CD4-positive, alpha-beta T cell treated with Interleukin-2 at 100 ng/mL for 4 hours (primary cell): ENCODE measurements at places on chromosomes 6 and 20.

GRCh38 chr6:162178266-162178665 lies 549.3 kb downstream of the PRKN start:
- DNase-seq: no peak

DNA sequence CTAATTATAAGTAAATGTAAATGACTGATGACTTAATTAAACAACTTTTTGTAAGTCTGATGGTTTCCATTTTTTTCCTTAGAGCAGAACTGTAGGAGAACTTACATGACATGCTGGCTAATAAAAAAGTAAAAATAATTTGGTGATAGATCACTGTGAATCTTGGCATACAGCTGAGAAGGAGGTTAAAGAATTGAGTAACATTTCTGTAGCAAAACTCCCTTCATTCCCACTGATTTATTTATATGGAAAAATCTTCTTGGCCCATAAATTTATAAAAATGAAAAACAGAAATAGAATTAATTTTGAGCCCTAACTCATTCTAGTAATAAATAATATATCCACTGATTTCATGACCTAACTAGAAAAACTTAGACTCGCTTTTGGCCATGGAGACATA lies 48.1 kb downstream of the SLC22A3 start:
- DNase-seq: no peak

GRCh38 chr6:152552616-152553209 lies 84.4 kb downstream of the SYNE1 start:
- peak; percentile 43 for DNase-seq

- no peak for DNase-seq
Observed at GRCh38 chr6:106692112-106692818, 62.9 kb downstream of the QRSL1 start.

- no peak for DNase-seq
Observed at GRCh38 chr6:12221856-12222255, 68.3 kb upstream of the EDN1 start.

DNA sequence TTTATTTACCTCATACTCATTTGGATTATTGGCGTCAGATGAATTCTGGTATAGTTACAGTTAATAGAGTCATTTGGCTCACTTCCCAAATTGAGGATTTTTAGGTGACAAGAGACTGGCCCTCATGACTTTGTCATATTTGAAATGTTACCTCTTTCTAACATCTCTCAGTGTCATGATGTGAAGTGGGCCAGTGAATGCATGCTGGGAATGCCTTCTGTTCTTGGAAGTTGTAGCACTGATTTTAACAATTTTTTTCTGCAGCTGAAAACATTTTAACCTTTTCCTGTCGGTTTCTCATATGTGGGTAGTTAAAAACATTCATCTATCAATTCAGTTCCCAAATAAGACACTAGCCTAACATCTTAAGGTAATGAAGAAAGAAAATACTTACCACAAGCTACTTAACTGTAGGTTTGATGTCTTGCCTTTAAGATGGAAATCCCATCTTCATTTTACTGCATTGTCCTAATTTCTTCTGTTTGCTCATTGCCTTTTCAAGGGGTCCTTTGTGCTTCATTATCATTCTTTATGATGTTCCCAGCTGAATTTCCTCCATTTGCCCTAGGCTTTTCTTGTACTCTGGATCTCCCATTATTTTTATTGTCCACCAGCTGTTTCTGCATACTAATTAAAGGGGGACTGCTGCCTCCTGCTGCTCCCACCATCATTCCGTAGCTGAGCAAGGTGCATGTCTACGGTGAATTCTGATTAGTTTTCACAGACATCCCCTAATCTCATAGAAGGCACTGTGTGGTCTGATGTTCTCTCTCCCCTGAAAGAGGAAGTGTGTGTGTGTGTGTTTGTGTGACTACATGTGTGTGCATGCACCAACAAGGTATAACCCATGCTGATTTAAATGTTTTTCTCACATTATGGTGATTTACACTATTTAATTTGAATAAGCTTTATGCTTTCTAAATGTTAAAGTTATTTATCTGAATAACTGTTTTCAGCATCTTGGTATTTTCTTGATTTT lies 109.5 kb downstream of the B3GAT2 start:
- DNase-seq: no peak
